ENCODE measurements at places on chromosomes 6 and 20.

GRCh38 chr6:38346291-38347079 is 293.2 kb downstream of the BTBD9 start:
- no peak for DNase-seq

- peak; percentile 33 for DNase-seq
These were observed 580 bp downstream of the NXT1 start for GRCh38 chr20:23350904-23351838.

GRCh38 chr6:92380803-92381601 is 1038.4 kb downstream of the EPHA7 start:
- no peak for DNase-seq

DNA sequence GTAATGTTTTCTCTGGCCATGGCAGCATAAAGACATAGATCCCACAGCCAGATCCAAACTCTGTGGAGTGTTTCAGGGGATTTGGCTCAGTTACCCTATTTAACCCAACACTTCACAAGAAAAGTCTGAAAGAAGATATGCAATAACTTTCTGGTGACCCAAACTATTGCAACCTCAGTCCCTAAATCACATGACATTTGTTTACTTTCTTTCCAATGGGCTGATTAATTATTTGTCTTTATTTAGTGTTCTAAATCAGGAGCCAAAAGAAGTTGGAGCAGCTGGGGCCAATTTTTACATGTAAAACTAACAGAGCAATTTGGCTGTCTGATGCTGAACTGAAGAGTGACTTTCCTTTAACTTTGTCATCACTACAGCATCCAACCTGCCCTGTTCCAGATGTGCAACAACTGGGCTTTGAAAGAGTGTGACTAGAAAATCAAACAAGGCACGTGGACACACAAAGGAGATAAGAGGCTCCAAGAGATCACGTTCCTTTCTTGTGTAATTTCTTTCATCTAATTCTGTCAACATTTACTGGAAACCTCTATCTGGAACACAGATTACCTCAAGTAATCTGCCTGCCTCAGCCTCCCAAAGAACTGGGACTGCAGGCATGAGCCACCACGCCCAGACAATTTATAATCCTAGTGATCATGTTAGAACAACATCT is 90.8 kb downstream of the TRMT11 start:
- no peak for DNase-seq

GRCh38 chr6:5556011-5556410 is 294.7 kb downstream of the FARS2 start:
- no peak for DNase-seq

- peak; percentile 61 for DNase-seq
These were observed 55.5 kb upstream of the HFE start for GRCh38 chr6:26031595-26032339.

DNA sequence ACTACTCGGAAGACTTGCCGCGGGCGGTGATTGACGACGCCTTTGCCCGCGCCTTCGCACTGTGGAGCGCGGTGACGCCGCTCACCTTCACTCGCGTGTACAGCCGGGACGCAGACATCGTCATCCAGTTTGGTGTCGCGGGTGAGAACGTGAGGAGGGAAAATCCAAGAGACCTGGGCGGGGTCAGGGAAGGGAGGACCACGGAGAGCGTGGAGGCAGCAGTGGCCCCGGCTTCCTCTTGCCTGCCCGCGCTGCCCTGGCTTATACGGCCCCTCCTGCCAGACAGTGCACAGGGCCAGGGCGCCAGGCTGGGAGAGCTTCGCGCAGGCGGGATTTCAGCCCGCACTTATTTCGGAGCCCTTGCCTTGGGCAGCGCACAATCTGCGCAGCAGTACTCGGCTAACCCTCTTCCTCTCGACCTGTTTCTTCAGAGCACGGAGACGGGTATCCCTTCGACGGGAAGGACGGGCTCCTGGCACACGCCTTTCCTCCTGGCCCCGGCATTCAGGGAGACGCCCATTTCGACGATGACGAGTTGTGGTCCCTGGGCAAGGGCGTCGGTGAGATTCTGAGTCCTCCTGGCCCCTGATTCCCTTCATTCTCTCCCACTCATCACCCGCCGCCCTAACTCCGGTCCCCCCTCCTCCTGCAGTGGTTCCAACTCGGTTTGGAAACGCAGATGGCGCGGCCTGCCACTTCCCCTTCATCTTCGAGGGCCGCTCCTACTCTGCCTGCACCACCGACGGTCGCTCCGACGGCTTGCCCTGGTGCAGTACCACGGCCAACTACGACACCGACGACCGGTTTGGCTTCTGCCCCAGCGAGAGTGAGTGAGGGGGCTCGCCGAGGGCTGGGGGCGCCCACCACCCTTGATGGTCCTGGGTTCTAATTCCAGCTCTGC is 2.0 kb downstream of the MMP9 start:
- DNase-seq, result no peak

GRCh38 chr20:3723284-3723683 is 9.2 kb upstream of the HSPA12B start:
- DNase-seq, result no peak

- no peak for DNase-seq
These were observed 7.6 kb upstream of the FAM110A start for GRCh38 chr20:825710-826421.

DNA sequence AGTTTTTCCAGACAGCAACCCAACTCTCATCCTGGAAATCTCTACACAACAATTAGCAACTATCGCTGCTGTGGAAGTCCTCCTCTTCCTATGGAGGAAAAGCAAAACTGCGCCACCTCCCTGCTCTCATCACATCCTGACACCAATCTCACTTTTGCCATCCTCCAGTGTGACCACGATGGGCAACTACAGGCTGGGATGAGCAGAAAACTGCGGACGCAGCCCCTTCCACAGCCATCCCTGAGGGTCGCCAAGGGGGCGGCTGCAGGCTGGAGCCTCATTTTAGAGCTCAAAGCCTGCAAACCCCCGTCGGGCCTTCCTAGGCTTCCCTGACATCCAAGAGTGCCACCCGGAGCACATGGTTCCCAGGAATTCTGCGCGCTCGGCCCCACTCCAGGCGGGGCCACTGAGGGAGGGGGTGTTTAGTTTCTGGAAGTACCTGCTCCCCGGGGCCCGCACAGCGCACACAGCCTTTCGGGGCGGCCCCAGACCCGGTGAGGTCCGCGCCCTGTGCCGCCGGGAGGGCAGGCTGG is 1.2 kb downstream of the TCFL5 start:
- DNase-seq, result no peak

GRCh38 chr6:65071480-65071879 is 635.5 kb downstream of the EYS start:
- DNase-seq, result no peak

Measured in amygdala (tissue), 56 donors.